ENCODE measurements at places on chromosomes 4 and X.
A peak's percentile ranks its signal among the peaks of the same experiment; 100 is the strongest.

- DNase-seq: no peak
These were observed 795.8 kb upstream of the IGFBP7 start for GRCh38 chr4:57905965-57906364.

DNA sequence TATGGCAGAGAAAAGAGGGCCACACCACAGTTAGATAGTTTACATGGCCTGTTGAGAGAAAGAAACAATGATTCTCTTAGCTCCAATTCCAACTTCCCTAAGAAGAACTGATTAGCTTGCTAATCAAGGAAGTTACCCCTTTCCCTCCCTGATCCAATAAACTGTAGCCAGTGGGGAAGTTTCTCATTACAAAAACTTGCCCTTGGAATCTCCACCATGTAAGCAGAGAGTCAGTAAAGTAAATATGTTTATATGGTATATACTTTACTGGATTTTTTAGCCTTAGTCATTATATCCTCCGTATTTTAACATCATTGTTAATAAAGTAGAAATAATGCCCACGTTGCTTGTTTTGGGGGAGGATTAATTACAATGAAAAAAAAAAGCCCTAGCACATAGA lies 7.7 kb upstream of the ADGRL3 start:
- no peak for DNase-seq

- DNase-seq: no peak
These were observed 35.9 kb upstream of the CXorf38 start for GRCh38 chrX:40683245-40683644.

GRCh38 chrX:102067966-102068723 lies 57.3 kb upstream of the TCEAL2 start:
- peak; percentile 3 for DNase-seq

DNA sequence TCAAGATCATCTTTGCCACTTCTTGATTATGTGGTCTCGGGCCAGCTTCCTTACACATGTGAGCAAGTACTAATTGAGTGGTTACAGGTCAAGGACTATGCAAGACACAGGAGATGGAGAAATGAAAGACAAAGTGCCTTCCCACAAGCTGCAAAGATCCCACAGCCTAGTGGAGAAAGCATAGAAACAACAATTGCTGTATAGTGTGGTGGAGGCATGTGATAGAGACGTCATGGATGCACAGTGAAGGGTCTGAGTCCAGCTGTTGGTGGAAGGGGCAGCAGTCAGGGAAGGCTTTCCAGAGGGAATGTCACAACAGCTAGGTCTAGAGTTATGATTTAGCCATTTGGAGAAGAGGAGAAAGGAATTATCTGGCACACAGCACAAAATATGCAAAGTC lies 210.6 kb downstream of the KDR start:
- peak; percentile 4 for DNase-seq

- no peak for DNase-seq
These were observed 11.1 kb downstream of the NIPAL1 start for GRCh38 chr4:48027653-48028052.

GRCh38 chrX:38660395-38661102 lies 99.2 kb downstream of the TSPAN7 start:
- no peak for DNase-seq

DNA sequence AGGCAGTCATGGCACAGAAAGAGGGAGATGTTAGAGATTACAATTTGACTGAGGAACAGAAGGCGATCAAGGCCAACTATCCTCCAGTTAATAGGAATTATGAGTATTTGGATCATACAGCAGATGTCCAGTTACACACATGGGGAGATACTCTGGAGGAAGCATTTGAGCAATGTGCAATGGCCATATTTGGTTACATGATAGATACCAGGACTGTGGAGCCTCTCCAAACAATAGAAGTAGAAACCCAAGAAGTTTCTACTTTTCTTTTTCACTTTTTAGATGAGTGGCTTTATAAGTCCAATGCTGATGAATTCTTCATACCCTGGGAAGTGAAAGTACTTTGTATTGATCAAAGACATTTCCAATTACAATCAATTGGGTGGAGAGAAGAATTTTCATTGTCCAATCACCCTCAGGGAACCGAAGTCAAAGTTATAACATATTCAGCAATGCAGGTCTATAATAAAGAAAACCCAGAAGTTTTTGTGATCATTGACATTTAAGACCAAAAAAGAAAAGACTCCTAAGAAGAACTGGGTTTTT lies 139.1 kb downstream of the MAB21L2 start:
- no peak for DNase-seq

- DNase-seq: no peak
These were observed 56.6 kb upstream of the TMEM184C start for GRCh38 chr4:147560625-147561024.

GRCh38 chr4:124095621-124096020 lies 616.9 kb downstream of the ANKRD50 start:
- DNase-seq: no peak

GRCh38 chr4:9893329-9894108 lies 112.1 kb downstream of the DRD5 start:
- no peak for DNase-seq

DNA sequence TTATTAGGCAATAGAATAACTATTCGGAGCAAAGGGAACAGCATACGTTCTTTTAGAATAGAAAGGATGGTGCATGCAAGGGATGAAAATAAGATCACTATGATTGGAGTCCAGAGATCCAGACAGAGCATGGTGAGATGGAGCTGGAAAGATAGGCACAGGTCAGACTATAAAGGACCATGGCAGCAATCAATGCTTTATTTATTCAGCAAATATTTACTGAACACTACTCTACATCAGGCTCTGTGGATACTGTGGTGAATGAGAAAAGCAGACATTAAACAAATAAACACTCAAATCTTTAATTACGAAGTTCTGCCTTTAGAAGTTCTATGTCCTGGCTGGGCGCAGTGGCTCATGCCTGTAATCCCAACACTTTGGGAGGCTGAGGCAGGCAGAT lies 44.7 kb upstream of the ACSL4 start:
- no peak for DNase-seq

DNA sequence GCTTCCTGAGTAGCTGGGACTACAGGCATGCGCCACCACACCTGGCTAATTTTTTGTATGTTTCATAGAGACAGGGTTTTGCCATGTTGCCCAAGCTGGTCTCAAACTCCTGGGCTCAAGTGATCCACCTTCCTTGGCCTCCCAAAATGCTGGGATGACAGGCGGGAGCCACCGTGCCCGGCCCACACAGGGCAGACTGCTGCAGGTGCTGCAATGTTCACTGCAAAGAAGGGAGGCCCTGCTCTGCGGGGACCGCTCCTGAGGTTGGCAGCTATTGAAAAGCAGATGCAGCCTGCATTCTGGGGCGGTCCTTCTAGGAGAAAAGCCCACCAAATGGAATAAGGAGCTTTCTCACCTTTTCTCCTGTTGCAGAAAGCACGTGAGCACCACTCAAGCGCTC lies 5.0 kb downstream of the ARSD start:
- DNase-seq: no peak

GRCh38 chrX:156000361-156000926 lies 2.9 kb downstream of the IL9R start:
- no peak for DNase-seq

- DNase-seq: no peak
These were observed 173.8 kb upstream of the SCML1 start for GRCh38 chrX:17563515-17563914.

- no peak for DNase-seq
These were observed 207.7 kb downstream of the RCHY1 start for GRCh38 chr4:75306506-75306905.

- no peak for DNase-seq
These were observed 353.3 kb upstream of the GNPDA2 start for GRCh38 chr4:45079616-45080015.

DNA sequence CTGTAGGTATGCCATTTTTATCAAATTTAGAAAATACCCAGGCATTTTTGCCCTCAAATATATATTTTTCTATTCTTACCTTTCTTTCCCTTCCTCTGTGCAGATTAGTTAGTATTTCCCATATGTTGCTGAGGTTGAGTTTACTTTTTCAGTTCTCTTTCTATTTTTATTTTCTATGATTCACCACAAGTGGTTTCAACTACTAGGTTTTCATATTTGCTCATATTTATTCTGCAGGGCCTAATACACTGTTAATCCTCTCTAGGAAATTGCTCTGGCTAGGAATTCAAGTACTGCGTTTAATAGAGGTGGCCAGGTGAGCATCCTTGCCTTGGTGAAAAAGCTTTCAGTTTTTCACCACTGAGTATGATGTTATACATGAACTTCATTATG lies 1535.3 kb upstream of the PCDH10 start:
- no peak for DNase-seq

- no peak for DNase-seq
These were observed 101.6 kb downstream of the COL4A5 start for GRCh38 chrX:108541286-108541685.

- no peak for DNase-seq
These were observed 338.8 kb downstream of the BCOR start for GRCh38 chrX:39758791-39759525.

DNA sequence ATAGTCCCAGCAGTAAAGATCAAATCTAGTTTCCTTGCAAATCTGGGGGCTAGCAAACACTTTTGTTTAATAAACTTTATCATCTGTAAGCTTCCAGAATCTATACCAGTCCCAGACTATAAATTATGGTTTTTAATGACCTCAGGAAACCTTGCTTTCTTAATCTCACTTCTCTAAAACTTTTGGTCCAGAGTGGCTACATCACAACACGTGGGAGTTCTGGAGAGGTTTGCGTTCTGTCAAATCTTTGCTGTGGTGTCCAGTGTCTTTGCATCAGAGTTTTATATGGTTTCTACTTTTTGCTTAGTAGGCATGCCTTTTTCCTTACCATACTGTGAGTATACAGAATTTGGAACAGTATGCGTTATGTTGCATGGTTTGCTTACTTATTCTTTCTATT lies 193.9 kb downstream of the ANK2 start:
- DNase-seq: no peak

- no peak for DNase-seq
These were observed 26.4 kb downstream of the MOSPD2 start for GRCh38 chrX:14899607-14900006.

GRCh38 chrX:63424063-63424462 lies 72.9 kb upstream of the SPIN4 start:
- DNase-seq: no peak

GRCh38 chr4:46432923-46433322 lies 43.0 kb upstream of the GABRA2 start:
- DNase-seq: peak; percentile 18

GRCh38 chr4:3340700-3341083 lies 47.9 kb downstream of the RGS12 start:
- DNase-seq: no peak

DNA sequence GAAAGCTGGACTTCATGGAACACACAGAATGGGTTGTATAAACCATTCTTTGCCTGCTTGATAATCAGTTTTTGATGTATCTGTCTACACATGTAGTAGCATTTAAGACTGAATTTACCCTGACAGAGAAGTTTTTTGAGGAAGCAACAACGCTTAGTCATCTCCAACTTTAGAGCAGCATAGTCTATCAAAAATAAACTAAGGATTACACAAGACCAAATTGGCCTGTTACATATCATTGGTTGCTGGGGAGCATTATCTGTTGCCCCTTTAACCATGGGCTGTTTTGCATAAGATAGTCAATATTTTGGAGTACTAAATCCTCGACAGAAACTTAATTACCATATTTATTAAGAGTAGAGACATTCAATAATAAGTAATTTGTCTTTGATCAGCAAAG lies 347.4 kb downstream of the FAM47B start:
- DNase-seq: no peak

GRCh38 chr4:27009539-27009938 lies 148.9 kb downstream of the STIM2 start:
- DNase-seq: no peak

DNA sequence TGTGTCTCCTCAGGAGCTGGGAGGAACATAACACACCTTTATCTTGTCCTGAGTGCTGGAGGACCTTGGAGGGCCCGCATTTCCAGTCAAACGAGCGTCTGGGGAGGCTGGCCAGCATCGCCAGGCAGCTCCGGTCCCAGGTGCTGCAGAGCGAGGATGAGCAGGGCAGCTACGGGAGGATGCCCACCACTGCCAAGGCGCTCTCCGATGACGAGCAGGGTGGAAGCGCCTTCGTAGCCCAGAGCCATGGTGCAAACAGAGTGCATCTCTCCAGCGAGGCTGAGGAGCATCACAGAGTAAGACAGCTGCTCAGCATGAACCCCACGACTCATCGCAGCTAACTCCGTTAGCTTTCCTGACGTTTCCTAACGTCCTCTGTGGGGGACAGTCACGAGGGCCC lies 430 bp downstream of the TRIML1 start:
- DNase-seq: no peak

- DNase-seq: no peak
These were observed 122.7 kb downstream of the ANKRD50 start for GRCh38 chr4:124589786-124590185.

DNA sequence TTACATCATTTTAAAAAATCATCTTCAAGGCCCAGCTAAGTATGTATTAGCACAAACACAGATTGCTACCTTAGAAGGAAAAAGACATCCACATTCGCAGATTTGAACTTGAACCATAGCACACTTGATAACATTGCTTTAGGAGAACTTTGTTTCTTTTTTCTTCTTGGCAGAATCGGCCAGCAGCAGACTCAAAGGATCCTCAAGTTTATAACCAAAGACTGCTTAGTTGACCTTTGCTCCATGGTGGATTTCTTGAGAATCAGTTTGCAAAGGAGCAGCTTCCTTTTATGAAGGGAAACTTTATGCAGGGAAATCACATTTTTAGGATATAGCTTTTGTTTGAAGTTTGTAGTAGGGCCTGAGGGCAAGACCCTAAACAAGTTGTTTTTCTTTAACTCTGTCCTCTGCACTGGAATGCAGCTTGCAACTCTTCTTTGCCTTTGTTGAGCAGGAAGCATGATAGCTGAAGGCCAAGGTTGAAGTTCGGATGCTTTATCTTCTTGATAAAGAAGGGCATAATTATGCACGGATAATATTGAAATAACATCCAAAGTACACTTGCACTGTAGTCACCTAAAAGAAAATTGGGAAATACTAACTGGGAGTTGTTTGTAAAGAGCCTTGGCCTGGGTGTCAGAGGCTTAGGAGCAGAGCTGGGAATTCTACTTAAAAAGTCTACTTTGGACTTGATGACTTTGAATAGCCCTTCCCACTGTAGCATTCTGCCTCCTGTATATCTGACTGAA lies 78.4 kb downstream of the CDS1 start:
- no peak for DNase-seq
